CD4-positive, alpha-beta T cell treated with Interleukin-4 for 1 hour (primary cell): ENCODE measurements at places on chromosomes 7 and 10.

DNA sequence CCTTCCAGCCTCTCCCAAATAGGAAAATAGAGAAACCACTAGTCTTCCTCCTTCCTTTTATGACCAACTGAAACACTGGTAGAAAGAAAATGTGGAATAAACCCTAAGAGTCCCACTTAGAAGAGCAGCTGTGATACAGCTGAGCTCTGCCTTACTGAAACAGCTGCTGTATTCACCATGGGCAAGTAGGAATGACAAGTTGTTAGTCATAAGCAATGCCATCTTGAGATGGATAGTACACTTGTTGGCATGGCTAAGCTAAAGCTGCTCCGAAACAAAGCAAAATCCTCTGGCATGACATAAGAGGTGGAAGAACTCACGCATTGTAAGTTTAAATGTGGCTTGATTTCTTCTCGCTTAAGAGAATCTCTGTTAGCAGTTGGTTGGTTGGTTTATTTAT is 48.3 kb upstream of the TMEM236 start:
- no peak for DNase-seq

DNA sequence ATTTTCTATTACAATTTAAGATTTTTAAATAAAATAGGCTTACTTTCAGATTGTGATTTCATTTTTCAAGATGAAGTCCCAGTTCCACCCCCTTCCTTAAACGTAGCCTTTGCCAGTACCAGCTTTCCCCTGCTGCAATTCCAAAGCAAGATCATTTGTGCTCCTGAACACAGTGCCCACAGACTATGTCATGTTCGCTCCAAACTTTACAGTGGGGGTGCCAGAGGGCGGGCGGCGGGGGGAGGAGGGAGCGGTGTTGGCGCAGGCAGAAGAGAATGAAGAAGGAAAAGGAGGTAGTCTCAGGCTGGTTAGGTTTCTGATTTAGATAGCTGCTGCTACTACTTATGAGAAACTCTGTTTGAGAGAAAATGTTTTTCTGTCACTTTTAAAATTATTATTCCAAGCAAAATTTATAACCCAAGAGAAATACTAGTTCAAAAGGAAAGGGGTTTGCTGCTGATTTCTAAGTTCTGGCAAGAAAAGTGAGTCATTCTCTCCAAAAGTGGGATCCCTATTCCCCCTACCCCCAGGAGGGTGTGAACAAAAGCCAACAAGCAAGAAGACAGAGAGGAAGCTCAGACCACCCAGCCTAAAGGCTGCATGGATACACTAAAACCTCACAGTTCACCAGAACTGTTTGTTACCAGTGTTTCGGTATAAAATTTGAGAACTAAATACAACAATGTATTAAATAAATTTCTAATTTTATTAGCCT is 109.6 kb downstream of the SRPK2 start:
- no peak for DNase-seq

- no peak for DNase-seq
These were observed 73.4 kb downstream of the VIPR2 start for GRCh38 chr7:159071260-159071659.

- DNase-seq, result no peak
These were observed 11.6 kb downstream of the ATP6V0E2 start for GRCh38 chr7:149885191-149886017.
